ENCODE measurements at places on chromosomes 3 and 15.

DNA sequence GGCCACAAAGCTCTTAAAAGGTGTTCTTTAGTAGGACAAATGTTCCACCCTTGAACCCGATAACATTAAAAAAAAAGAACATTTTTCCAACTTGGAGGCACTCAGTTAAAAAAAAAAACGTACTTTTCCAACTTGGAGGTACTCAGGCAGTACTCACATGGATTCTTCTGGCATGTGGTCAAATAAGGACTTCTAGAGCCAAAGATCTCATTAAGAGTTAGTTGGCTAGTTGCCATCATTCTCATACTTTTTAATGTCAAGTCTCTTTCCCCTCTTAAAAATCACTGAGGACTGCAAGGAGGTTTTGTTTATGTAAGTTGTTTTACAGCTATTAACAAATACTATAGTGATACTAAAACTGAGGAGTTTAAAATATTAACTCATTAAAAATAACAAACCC, 101.0 kb downstream of the CADPS start:
- no peak for DNase-seq

- no peak for DNase-seq
These were observed 155.8 kb downstream of the FAM43A start for GRCh38 chr3:194841515-194841841.

- DNase-seq = no peak
These were observed 19.3 kb upstream of the NTRK3 start for GRCh38 chr15:88275804-88276203.

DNA sequence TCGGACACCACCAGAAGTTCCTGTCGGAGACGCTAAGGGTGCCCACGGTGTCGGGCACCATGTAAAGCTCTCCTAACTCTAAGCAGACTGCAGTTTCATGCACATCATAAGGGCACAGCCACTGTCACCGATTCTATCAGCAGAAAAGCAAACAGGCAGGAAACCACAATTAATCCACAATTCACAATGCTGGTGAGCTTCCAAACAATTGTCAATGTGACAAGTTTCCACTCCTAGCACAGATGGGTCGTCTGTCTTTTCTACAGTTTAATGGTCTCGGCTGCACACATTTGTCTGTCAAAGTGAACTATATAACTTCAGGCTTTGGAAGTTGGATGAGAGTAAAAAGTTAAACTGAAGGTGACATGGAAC, 8.8 kb upstream of the OCA2 start:
- no peak for DNase-seq

DNA sequence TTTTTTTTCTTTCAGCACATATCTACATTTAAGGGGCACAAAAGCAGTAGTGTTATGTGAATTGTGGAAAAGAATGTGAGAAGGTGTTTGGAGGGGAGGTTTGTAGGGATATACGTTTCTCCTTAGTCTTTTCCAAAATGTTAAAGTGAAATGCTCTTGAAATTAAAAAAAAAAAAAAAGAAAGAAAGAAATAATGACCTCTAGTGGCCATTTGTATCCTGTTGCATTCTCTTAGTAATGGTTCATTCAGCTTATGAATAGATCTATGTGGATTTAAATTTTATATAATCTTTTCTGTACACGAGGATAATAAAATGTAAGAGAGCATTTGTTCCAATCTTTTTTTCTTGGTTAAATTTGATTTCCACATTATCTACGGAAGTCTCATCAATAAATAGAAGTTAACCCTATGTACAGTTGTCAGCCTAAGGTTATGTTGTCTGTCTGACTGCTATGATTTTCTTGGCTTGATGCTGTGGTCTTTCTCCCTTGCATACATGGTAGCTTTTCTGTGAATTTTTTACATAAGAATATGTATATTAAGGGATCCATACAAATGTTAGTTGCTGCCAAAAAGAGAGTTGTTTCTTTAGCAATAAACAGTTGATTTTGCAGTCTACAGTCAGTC, 1.7 kb downstream of the P2RY13 start:
- no peak for DNase-seq

- no peak for DNase-seq
These were observed at the start of gene SPESP1 for GRCh38 chr15:68930268-68931022. Gene SPESP1 (plus strand): TSS chr15:68930525. CDS start chr15:68930654, 129 bp downstream.

GRCh38 chr15:39445931-39446330, 134.9 kb upstream of the THBS1 start:
- DNase-seq = no peak

DNA sequence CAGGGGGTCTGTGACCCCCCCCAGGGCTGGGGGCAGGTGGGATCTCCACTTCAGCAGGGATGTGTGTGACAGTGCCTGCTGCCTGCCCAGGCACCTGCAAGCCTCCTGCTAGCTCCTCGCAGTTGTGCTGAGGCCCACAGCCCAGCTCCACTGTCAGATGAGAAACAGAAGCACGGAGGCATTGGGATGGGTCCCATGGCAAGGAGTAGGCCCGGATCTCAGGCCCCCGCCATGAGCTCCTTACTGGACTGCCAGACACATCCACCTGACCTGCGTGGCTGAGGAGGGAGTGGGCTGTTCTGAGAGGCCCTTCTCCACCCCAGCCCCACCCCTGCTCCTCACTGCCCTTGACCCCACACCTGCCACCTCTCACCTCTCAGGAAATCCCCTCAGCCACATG, 18.2 kb upstream of the SKOR1 start:
- no peak for DNase-seq

- no peak for DNase-seq
These were observed 48.5 kb downstream of the IQSEC1 start for GRCh38 chr3:13024765-13025065.

DNA sequence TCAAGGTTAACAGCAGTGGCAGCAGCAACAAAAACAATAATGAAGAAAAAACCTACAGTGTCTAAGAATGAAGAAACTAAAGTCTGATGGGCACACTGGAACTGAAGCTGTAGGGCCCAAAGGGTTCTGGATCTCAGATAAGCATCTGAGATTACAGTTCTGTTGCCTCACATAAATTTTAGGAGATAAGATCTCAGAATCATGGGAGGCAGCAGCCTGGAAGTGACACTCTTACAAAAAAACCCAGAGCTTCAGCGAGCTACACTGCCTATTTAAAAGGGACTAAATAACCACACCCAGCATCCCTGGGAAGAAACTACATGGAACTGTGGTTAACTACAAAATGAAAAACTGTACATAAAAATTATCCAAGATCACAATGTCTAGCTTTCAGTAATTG, 61.2 kb downstream of the PLD1 start:
- no peak for DNase-seq

GRCh38 chr15:67110361-67110781, 45.0 kb downstream of the SMAD3 start:
- DNase-seq = no peak

- no peak for DNase-seq
These were observed 10.7 kb downstream of the SNAPC5 start for GRCh38 chr15:66486887-66487286.
